ENCODE measurements at places on chromosomes 1 and 21.
A peak's percentile ranks its signal among the peaks of the same experiment; 100 is the strongest.

- H3K4me1 ChIP-seq = no peaks in the 10 kb centered on the region
- H3K36me3 ChIP-seq = no peaks in the 10 kb centered on the region
- no peaks in the 10 kb centered on the region for H3K27me3 ChIP-seq
- DNase-seq = no peak
- H3K27ac ChIP-seq = no peak overlapping the region
- no peak overlapping the region for H3K4me3 ChIP-seq
These were observed 914.3 kb upstream of the NCAM2 start for GRCh38 chr21:20083925-20084324.

GRCh38 chr1:203626910-203627246, 246 bp downstream of the ATP2B4 start:
- peak overlapping the region; percentile 96 for H3K4me3 ChIP-seq
- no peaks in the 10 kb centered on the region for H3K27me3 ChIP-seq

DNA sequence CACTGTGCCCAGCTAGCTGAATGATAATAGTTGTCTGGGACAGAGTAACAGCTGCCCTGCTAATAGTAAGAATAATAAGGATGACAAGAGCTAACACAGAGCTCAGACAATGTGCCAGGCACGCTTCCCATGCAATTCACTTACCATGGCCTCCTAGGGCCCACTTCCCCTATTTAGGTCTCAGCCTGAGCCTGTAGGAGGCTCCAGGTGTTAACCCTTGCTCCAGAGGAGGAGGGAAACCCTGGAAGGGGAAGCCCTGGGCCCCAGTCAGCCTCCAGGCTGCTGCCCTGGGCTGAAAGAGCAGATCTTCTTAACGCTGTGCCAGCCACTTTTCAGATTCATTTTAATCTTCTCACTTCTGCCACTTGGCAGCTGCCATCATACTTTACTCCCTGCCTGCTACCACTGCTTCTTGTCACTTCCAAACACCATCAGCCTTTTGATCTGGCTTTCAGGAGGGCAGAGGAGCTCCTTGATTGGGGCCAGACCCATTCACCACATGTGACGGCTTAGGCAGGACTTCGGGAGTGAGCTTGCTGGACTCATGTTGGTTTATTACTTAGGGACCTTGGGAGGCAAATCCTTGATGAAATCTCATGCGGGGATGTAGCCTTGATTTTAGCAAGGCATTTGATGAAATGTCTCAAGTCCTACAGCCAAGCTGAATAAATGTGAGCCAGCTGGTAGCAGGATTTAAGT, 66.7 kb upstream of the PARP1 start:
- H3K36me3 ChIP-seq = no peaks in the 10 kb centered on the region
- no peak overlapping the region for H3K4me3 ChIP-seq
- H3K4me1 ChIP-seq = peaks cover 3% of the 10 kb centered on the region
- DNase-seq = no peak
- H3K27ac ChIP-seq = no peak overlapping the region

DNA sequence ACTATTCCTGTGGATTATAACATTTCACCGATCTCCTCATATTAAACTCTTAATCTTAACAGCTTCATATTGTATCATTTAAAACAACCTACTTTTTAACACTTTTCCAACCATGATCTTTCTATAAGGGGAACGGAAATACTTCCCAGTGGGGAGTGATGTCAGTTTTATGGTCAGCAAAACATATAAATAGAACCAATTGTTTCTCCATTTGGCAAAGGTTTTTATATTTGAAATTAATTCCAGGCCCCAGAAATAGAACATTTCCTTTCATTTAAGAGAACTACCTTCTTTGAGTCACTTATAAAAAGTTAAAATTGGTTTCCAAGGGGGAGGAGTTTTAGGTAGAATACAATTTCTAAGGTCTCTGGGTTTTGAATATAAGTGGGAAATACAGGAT, 189.6 kb downstream of the TGFBR3 start:
- no peak overlapping the region for H3K27ac ChIP-seq
- peaks cover 52% of the 10 kb centered on the region for H3K4me1 ChIP-seq
- no peak overlapping the region for H3K4me3 ChIP-seq

GRCh38 chr1:244296447-244296846, 155.3 kb downstream of the ADSS2 start:
- H3K4me1 ChIP-seq = peaks cover 13% of the 10 kb centered on the region
- DNase-seq = no peak
- H3K27me3 ChIP-seq = no peaks in the 10 kb centered on the region
- no peaks in the 10 kb centered on the region for H3K36me3 ChIP-seq
- H3K4me3 ChIP-seq = no peak overlapping the region

GRCh38 chr21:28220680-28221079, 772.0 kb downstream of the LTN1 start:
- no peak overlapping the region for H3K4me3 ChIP-seq
- H3K27me3 ChIP-seq = no peaks in the 10 kb centered on the region
- no peaks in the 10 kb centered on the region for H3K4me1 ChIP-seq
- no peak for DNase-seq
- H3K36me3 ChIP-seq = no peaks in the 10 kb centered on the region
- no peak overlapping the region for H3K27ac ChIP-seq

- H3K27ac ChIP-seq = no peak overlapping the region
- peaks cover 18% of the 10 kb centered on the region for H3K27me3 ChIP-seq
- no peak overlapping the region for H3K4me3 ChIP-seq
- DNase-seq = peak; percentile 55
These were observed 6.2 kb upstream of the EFCAB14 start for GRCh38 chr1:46724991-46725735.

- H3K27me3 ChIP-seq = no peaks in the 10 kb centered on the region
- H3K36me3 ChIP-seq = peaks cover 23% of the 10 kb centered on the region
- peak overlapping the region; percentile 99 for H3K27ac ChIP-seq
- peaks cover 23% of the 10 kb centered on the region for H3K4me1 ChIP-seq
- DNase-seq = no peak
These were observed 704 bp upstream of the TOMM40L start for GRCh38 chr1:161225178-161225533.

GRCh38 chr1:44067266-44068250, 36.3 kb upstream of the SLC6A9 start:
- no peaks in the 10 kb centered on the region for H3K4me1 ChIP-seq
- H3K36me3 ChIP-seq = no peaks in the 10 kb centered on the region
- no peak overlapping the region for H3K4me3 ChIP-seq
- no peak overlapping the region for H3K27ac ChIP-seq
- no peak for DNase-seq

- H3K4me3 ChIP-seq = no peak overlapping the region
- H3K27me3 ChIP-seq = no peaks in the 10 kb centered on the region
- H3K4me1 ChIP-seq = no peaks in the 10 kb centered on the region
- no peak overlapping the region for H3K27ac ChIP-seq
These were observed 1386.0 kb upstream of the ADGRL4 start for GRCh38 chr1:80392529-80392928.

DNA sequence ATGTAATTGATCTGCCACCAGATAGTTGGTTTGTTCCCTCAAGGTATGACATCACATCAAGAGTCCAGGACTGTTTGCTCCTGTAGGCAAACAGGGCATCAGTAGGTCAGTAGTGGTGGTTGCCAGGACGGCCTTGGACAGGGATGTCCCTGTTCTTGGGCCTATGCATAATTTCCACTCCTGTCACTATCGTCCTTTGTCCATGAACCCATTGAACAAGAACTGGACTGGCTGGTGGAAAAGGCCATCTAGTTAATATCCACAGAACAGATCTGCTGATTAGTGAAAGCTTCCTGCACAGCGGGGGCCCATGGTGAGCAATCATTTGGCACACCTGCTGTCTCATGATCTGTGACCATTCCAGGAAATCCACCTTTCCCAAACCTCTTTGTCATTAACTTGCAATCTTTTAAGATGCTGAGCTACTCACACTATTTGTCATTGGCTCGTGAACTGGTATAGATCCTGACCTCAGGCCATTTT, 12.4 kb upstream of the BSDC1 start:
- no peak overlapping the region for H3K27ac ChIP-seq
- peaks cover 2% of the 10 kb centered on the region for H3K27me3 ChIP-seq
- H3K4me3 ChIP-seq = no peak overlapping the region
- no peak for DNase-seq
- H3K4me1 ChIP-seq = no peaks in the 10 kb centered on the region

GRCh38 chr1:4124631-4125145, 224.6 kb upstream of the C1orf174 start:
- DNase-seq = no peak
- H3K27me3 ChIP-seq = no peaks in the 10 kb centered on the region
- H3K4me3 ChIP-seq = no peak overlapping the region
- no peak overlapping the region for H3K27ac ChIP-seq

GRCh38 chr1:104028416-104029035, 278.8 kb downstream of the AMY1C start:
- no peaks in the 10 kb centered on the region for H3K27me3 ChIP-seq
- DNase-seq = no peak
- H3K4me3 ChIP-seq = no peak overlapping the region
- H3K4me1 ChIP-seq = no peaks in the 10 kb centered on the region

GRCh38 chr1:119000371-119001180, 12.4 kb upstream of the TBX15 start:
- H3K27me3 ChIP-seq = peaks cover 81% of the 10 kb centered on the region
- H3K4me1 ChIP-seq = peaks cover 6% of the 10 kb centered on the region
- H3K4me3 ChIP-seq = no peak overlapping the region
- H3K27ac ChIP-seq = no peak overlapping the region
- DNase-seq = no peak

DNA sequence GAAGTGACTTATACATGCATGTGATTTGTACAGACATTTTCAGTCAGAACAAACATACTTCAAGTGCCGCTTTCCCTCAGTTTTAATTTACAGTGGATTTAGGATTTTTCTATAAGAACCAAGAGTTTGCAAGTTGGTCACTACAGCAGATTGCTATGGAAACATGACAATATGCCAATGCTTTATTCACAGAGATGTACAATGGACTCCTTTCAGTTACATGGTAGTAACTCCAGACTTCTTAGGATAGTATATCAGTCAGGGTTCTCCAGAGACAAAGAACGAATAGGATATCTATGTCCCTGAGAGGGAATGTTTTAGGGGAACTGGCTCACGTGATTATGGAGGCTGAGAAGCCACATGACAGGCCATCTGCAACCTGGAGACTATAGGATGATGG, 27.4 kb downstream of the IFI44 start:
- no peak overlapping the region for H3K27ac ChIP-seq
- peaks cover 3% of the 10 kb centered on the region for H3K36me3 ChIP-seq
- H3K4me3 ChIP-seq = no peak overlapping the region
- no peak for DNase-seq

DNA sequence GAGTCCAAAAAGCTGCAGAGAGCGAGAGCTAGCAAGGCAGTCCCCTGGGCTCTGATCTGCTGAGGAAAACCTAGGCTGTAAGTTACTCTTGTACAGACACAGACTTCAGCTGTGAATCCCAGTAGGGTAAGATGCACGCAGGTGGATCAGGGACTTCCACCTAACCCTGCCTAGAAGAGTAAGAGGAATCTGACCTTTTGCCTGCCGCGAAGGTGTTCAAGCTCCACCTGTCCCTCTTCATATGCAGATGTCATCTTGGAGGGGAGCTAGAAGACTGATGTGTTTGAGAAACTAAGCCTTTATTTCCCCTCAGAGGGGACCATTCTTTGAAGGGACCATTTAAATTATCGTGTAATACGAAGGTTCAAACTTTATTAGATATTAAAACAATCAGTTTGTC, 108.6 kb upstream of the USP24 start:
- no peak overlapping the region for H3K27ac ChIP-seq
- H3K27me3 ChIP-seq = peaks cover 5% of the 10 kb centered on the region
- no peaks in the 10 kb centered on the region for H3K36me3 ChIP-seq
- DNase-seq = no peak

DNA sequence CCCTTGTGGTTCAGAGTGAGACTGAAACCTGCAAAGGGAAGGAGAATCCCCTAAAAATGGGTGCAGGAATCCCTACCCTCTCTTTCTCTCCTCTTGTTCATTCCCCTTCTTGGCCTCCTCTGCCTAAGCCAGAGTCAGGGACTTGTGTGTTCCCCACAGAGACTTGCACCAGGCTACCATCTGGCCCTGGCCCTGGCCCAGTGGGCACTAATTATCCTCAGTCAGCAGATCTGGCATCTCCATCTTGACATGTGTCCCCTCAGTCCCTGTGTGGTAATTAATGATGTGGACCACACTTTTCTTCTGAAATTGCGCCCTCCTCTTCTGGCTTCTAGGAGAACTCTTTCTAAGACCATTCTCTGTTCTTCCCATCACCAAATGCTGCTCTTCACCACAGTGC, 354.4 kb downstream of the SETD4 start:
- H3K4me3 ChIP-seq = no peak overlapping the region
- H3K27ac ChIP-seq = no peak overlapping the region
- no peaks in the 10 kb centered on the region for H3K36me3 ChIP-seq
- no peak for DNase-seq
- peaks cover 11% of the 10 kb centered on the region for H3K27me3 ChIP-seq

DNA sequence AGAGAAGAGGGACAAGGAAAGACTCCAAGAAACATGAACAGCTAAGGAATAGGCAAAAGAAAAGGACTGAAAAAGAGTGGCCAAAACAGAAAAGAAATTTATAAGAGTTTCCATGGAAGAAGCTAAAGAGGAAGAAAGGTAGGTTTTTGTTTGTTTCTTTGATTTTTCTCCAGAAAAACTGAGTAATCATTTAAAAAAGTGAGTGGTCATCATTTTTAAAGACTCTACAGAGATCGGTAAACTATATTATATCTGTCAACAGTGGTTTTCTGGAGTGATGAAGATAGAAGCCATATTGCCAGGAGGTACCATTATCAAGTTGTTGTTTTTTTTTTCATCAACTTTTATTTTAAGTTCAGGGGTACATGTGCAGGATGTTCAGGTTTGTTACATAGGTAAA, 202.4 kb downstream of the DNAH14 start:
- H3K4me3 ChIP-seq = no peak overlapping the region
- no peak overlapping the region for H3K27ac ChIP-seq
- H3K4me1 ChIP-seq = no peaks in the 10 kb centered on the region
- no peaks in the 10 kb centered on the region for H3K27me3 ChIP-seq

GRCh38 chr21:29193901-29194300, 63.5 kb downstream of the MAP3K7CL start:
- DNase-seq = no peak
- H3K27me3 ChIP-seq = peaks cover 3% of the 10 kb centered on the region
- H3K27ac ChIP-seq = no peak overlapping the region
- H3K4me1 ChIP-seq = peaks cover 31% of the 10 kb centered on the region
